ENCODE measurements at places on chromosomes 5 and 9.

GRCh38 chr9:81479573-81479972 is 209.8 kb downstream of the TLE1 start:
- DNase-seq = no peak

DNA sequence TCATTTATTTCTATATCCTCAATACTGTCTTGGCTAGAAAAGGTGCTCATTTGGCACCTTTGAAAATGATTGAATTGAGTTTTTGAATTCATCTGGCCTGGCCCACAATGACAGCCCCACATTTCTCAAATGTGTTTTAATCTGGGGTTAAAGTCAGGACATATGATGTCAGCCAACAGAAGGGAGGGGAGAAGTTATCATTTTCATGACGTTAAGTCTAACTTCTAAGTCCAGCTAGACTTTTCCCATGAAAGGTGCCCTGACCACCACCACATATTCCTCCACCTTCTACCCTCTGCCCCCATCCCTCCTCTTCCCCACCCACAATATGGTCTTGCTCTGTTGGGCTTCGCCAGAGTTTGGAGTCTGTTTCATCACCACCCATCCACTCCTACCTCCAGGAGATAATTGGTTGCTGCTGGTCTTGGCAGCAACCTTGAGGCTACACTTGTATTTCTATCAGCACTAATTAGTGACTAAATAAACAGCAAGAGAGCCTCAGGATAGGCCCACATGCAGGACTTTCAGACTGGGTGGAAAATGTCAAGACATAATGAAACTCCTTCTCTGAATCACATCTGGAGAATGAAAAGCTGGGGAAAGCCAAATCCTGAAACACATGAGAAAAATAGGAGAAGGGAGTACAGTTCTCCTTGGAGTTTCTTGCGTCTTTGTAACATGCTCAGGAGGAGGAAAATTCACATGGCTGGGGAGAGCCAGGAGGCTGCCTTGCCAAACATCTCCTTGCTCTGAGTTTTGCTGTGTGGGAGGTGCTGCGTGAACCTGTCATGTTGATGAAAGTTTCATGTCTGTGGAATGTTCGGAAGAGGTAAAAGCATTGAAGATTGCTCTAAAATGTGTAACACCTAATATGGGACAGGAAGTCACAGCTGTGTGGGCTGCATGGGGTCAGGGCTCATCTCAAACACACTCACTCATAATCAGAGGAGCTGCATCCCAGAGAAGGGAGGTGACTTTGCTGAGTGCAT is 544.7 kb upstream of the KLF4 start:
- DNase-seq = no peak

DNA sequence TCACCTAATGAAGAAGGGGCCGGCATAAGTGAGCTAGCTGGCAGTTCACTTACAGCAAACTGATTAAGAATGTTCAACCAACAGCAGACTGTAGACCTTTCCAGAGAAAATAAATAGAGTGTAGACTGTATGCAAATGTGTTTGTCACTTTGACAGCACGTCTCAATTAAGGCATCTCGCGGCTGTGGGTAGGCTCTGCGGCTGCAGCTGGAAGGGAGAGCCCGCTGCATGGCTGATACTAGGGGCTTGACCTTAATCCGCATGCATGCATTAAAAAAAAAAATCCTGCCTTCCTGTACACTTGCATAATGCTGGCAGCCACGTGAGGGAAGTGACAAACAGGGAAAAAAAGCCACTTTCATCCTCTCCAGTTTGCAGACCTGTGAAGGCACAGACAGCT is 82.3 kb downstream of the CRB2 start:
- DNase-seq = no peak

- no peak for DNase-seq
Measured at GRCh38 chr9:89829346-89829745, 224.5 kb downstream of the GADD45G start.

DNA sequence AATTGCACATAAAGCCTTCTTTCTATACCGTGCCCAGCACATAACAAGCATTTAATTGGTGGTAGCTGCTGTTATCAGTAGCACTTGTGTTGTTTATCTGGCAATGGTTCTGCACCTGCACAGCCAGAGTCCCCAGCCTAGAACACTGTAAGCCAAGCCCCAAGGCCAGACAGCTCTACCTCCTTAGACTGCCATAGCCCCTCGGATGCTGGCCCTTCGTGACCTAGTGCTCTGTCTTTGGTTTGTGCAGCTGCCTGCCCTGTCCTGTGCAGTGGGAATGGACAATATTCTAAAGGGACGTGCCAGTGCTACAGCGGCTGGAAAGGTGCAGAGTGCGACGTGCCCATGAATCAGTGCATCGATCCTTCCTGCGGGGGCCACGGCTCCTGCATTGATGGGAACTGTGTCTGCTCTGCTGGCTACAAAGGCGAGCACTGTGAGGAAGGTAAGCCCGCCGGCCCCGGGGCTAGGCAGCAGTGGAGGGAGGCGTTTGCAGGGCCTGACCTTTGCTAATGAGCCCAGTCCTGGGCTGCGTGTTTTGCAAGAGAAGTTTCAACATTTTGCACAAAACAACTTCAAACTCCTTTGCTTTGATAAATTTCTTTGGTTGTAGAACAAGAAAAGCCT is 173.3 kb upstream of the WWC1 start:
- no peak for DNase-seq

DNA sequence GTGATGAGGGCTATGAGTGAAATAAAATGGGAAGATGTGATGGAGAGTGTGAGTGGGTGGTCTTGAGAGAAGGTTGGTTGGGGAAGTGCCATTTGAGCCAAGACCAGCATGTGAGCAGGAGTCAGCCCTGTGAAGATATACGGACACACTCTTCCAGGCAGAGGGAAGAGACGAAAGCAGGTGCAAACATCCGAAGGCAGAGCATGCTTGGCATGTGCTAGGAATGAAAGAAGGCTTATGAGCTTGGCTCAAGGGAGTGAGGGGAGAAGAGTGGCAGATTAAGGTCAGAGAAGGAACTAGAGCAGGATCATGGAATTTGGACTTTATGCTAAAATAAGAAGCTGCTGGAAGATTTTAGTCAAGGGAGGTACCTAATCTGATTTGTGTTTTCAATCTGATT is 23.6 kb upstream of the CCDC112 start:
- no peak for DNase-seq

GRCh38 chr9:90074316-90074962 is 469.6 kb downstream of the GADD45G start:
- no peak for DNase-seq

GRCh38 chr5:124071039-124071438 is 559.1 kb downstream of the CSNK1G3 start:
- DNase-seq = no peak

DNA sequence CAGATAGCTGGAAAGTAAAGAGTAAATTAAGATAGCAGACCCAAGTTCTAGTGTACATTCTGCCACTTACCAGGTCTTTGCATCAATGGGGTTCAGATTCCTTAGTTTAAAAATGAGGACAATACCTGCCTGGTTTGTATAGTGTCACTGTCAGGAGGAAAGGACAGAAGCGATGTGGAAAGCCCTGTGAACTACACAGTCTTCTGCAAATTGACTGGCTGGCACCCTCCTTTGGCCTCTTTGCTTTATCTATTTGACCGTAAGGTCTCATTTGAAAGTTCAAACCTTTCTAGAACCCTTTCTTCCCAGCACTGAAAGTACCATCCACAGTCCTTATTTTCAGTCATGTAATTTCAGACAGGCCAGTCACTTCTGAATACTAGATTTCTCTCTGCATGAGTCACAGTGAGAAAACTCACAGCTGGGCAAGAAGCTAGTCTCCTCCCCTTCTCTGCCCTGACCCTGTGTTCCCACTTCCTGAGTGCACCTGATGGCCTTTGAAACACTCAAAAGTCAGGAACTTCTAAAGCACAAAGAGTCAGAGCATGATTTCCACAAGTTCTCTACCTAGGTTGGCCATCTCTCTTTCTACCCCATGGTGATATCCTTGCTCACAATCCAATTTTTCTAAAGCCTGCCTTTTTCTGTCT is 91.3 kb upstream of the RASEF start:
- no peak for DNase-seq

DNA sequence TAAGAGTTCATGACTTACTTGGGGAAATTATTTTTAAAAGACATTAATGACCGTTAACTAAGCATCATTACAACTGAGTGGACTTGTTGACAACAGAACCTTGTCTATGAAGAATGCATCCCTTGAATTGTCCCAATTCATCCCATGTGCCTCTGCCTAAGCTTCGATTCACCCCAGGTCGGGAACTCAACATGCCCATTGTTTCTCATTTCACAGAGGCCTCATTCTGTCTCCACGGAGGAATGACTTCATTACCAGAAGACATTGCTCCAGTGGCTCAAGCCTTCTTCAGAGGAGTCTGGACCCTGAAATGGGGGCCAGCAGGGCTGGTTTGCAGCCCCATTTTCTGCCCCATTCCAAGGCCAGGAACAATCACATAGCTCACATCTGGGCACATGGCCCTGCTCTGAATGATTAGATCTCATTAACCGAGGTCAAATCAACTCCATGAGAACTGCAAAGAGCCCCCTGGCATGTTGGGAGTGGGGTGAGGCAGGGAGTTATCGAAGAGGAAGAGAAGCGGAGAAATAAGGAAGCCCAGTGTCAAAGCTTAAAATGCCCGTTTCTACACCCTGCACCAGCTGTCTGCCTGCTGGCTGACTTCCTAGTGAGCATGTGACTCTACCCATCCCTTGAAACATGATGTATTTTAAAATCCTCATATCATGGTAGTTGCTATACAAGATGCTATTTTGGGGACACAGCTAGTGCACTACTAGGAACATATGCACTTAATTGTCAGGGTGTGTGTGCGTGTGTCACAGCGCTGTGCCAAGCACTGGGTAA is 137.3 kb downstream of the LHFPL2 start:
- no peak for DNase-seq

- no peak for DNase-seq
Measured at GRCh38 chr9:131618071-131618479, 72.8 kb downstream of the PRRT1B start.

DNA sequence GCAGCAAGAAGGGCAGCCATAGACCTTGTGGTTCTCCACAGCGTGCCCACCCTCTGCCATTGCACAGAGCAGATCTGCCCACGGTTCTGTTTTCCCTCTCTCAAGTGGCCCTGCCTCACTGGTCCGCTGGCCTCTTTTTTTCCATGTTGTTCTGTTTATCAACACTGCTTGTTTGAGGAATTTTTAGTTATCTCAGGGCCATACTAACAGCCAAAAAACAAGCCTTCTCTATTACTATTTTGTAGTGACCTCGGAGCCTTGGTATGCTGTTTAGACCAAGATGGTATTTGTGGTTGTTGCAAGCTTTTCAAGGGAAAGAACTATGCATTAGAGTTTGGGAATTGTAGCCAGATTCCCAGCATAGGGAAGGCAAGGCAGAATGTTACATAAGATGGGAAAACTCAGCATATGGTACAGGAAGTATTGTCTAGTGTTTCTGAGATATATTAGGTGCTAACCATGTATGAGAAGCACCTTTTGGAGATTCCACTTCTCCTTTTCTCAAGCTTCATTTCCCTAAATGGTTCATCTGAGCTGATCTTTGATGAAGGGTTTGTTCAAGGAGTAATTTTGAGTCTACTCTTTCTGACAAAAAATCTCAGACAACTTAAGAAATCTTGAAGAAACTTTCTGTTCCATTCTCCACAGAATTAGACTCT is 54.3 kb downstream of the NUP214 start:
- DNase-seq = no peak

DNA sequence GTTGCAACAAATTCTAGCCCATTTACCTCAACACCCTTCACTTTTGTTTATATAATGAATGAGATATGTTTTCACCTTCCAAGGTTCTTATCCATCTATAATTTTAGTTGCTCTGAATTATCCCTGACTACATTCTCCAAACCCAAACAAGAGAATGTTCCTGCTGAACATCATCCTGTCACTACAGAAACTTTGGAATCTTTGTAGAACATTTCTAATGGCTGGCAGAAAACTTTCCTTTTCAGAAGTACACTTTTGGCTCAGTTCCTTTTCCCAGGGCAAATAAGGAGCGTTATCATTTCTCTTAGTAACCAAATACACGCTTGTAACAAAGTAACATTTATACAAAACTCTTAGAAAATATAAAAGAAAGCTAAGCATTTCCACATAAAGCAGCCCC is 860.6 kb upstream of the SEMA6A start:
- DNase-seq = no peak

DNA sequence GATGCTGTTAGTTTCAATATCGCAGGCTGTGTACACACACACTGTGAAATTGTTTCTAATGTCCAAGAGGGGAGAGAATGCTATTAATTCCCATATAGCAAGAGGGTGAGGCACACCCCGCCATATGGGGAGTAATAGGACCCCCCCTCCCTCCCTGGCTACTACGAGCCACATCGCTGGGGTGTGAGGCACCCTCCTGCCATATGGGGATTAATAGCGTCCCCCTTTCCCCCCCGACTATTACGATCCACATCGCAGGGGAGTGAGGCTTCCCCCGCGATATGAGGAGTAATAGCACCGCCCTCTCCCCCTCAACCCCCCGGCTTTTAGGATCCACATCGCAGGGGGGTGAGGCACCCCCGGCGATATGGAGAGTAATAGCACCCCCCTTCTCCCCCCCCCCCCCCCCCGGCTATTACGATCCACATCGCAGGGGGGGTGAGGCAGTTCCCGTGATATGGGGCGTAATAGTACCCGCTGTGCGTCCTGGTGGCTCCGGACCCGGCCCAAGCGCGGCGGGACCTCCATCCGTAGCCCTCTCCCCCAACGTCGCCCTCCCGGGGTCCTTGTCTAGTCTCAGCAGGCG is 494 bp upstream of the STK32A start:
- DNase-seq = no peak

DNA sequence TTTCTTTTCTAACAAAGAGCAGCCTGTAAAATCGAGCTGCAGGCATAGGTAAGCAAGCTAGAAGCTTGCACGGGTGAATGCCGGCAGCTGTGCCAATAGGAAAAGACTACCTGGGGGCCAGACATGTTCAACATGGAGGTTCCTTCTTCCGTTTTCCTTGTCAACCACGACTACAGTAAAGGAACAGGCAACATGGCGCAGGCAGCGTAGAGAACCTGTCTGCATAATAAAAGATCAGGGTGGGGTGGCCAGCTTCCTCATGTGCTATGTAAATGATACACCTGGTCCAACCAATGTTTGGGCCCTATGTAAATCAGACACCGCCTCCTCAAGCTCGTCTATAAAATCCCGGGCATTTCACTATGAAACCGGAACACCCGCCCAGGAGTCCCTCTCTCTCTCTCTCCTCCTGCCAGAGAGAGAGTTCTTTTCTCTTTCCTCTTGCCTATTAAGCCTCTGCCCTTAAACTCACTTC is 103.8 kb upstream of the LIFR start:
- no peak for DNase-seq

DNA sequence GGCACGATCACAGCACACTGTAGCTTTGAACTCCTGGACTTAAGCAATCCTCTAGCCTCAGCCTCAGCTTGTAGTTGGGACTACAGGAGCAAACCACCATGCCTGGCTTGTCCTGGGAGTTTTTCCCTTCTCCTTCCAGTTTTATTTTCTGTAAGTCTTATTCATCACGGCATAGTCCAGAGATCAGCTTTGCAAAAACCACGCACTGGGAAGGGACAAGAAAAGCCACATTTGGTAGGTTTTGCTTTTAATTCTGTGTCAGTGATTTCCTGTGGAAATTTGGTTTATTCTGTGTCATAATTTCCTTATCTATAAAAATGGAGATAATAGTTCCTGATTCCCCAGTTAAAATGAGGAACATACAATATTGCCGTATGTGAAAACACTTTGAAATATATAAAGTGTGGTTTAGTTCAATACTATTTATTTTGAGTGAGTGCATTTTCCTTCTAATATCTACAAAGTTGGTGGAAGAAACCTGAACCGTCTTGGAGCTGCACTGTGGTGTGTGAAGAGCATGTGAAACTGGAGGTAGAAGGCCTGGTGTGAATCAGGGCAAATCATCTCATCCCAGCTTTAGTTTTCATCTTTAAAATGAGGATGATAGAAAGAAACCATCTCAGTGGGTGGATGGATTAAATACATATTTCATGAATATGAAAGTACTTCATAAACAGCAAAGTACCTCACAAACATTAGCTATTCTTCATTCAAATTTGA is 92.8 kb upstream of the ELL2 start:
- no peak for DNase-seq
